OCI-LY7 (cell line): ENCODE measurements at places on chromosomes 11 and 22.
A peak's percentile ranks its signal among the peaks of the same experiment; 100 is the strongest.

DNA sequence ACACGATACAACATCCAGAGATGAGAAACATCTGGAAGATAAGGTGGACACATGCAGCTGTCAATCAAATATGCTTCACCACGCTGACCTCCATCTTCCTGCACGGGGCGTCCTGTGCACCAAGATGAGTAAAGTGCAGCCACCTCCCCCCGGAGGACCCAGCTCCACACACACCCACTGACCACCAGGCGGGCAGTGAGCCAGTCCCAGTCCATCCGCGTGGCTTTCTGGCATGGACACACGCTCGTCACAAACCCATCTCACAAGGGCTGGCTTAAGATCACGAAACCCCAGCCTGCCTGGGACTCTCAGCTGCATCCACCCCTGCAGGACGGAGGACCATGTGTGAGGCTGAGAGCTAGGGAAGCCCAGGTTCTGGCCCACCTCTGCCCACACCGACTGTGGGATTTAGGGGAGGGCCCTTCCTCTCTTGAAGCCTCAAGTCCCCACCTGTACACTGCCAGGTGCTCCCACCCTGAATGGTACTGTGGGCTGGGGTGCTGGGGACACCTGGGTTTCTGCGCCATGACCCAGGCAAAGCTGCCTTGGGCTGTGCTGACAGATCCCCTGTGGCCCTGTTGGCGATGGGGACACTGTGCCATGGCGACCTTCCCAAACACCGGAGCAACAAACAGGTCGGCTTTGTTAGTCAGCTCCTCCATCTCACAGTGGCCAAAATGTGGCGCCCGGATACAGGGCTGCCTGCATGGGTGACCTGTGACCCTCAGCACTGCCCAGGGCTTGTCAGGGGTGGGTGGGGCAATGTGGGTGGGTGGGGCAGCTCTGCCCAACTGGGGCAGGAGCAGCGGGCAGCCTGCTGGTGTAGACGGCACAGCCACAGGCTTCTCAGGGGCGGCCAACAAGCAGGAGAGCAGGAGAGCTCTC is 629.0 kb downstream of the TBC1D22A start:
- no peak for DNase-seq

- no peak for DNase-seq
Measured at GRCh38 chr22:44309137-44309536, 3.6 kb downstream of the SHISAL1 start.

GRCh38 chr11:126113963-126114362 is 51.3 kb upstream of the CDON start:
- DNase-seq: no peak

DNA sequence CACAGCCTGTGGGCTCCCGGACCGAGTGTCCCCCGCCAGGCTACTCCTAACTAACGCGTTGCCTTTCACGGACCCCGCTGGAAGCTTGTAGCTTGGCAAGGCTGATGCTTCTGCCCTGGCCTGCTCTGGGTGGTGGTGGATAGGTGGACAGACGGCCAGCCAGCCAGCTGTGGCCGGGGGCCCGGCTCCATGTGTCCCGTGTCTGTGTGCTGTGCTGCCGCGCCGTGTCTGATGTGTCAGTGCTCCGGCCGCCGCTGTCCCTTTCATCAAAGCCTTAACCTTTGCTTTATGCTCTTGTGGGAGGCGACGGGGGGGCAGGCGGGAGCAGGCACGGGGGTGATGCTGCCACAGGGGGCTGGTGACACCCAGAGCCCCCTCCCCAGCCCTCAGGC is 5.0 kb downstream of the CCDC188 start:
- DNase-seq: no peak

- no peak for DNase-seq
Measured at GRCh38 chr11:1337647-1338007, 28.2 kb upstream of the TOLLIP start.

DNA sequence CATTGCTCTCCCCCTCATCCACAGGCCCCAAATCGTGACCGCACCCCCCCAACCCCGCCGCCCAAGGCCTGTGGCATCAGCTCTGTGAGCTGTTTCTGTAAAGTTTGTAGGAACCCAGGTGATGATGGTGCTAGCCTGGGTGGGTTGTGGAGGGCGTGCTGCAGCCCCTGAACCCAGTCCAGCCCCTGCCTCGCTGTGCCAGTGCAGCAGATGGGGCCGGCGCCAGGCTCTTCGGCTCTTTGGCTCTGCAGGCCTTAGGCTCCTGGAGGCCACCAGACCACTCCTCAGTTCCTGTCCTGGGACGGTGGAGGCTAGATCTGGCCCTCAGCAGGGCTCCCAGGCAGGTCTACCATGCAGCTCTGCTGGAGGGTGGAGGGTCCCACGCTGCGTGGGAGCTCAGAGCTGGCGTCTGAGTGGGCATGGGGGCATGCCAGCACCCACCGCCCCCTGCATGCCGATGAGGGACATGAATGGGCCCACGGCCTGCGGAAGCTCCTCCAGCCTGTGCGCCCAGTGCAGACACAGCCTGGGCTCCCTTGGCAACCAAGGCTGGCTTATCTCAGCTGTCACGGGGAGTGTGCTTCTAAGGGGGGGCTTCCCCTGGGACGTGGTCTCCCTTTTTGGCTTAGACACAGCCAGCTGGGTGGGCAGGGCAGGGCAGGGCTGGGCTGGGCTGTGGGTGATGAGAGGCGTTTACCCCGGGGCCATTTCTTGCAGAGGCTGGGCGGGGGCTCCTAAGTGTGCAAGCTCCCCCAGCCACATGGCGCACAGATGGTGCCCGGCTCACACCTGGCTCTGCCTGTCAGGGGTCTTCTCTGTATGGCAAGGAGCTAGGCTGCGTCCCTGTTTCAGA is 1187.6 kb downstream of the BRD1 start:
- no peak for DNase-seq

- DNase-seq: no peak
Measured at GRCh38 chr11:91295591-91295990, 929.0 kb upstream of the FAT3 start.

DNA sequence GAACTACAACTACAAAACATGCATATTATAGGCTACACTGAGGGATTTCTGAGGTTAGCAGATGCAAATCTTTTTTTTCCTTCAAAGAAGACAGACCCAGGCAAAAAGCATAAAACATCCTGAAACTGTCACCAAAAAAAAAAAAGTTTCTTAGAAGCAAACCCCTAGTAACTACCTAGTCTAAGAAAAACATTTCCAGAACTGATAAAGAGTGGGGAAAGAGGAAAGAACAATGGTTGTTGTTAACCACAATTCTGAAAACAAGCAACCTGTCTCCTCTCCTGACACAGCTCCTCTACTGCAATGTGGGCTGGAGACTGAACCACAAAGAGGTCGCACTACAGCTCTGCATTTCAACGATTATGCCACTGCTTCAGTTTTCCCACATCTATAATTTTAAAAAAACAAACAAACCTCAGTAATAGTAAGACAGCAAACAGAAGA is 15.0 kb downstream of the DENND5A start:
- DNase-seq: no peak

- no peak for DNase-seq
Measured at GRCh38 chr11:32563600-32563959, 20.1 kb upstream of the EIF3M start.

DNA sequence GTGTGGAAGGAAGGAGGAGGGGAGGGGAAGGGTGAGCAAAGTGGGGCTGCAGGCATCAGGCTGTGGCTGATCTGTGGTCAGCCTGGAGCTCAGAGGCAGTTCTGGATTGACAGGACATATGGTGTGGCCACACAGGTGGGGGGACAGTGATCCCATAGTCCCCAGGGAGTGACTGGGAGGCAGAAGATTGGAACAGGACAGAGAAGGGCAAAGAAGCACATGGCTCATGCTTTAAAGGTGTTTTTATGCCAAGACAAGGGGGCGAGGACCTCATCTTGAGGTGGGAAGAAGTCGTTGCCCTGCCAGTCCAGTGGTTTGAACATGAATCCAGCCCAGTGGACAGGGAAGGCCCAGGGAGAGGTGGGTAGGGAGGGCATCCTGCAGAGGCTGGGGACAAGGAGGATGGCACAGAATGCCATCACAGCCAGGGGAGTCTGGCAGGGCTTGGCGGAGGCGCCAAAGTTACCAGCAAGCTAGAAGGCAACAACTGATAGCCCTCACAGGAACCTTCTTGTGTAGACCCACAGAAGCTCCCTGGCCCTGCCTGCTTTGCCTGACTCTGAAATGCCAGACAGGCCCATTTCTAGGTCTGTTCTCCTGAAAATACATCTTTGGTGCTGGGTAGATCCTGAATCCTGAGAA is 3.1 kb downstream of the BET1L start:
- no peak for DNase-seq

DNA sequence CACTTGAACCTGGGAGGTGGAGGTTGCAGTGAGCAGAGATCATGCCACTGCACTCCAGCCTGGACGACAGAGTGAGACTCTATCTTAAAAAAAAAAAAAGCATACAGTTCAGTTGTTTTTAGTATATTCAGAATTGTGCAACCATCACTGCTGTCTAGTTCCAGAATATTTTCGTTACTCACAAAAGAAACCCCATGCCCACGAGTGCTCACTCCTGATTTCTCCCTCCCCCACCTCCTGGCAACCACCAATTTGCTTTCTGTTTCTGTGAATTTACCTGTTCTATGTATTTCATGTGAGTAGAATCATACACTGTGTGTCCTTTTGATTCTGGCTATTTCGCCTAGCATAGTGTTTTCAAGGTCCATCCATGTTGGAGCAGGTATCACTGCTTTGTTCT is 24.8 kb downstream of the PTPRJ start:
- DNase-seq: no peak

DNA sequence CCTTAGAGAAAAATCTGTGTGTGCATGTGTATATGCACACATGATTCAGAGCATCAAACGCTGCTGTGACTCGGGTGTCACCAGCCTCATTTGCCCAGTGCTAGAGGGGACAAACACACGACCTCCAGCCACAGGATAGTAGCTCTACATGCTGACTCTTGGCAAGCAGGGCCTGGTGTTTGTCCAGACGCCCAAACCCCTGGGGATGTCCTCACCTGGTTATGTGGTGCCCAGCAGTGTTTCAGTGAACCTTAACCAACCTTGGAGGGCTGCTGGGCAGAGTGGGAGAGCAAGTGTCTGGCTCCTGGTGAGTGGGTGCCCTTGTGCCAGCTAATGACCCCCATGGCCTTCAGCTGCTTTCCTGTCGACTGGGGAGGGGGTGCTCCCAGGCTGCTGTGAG is 26.7 kb downstream of the IGLL1 start:
- no peak for DNase-seq

GRCh38 chr11:42465623-42466022 is 846.2 kb upstream of the API5 start:
- no peak for DNase-seq

DNA sequence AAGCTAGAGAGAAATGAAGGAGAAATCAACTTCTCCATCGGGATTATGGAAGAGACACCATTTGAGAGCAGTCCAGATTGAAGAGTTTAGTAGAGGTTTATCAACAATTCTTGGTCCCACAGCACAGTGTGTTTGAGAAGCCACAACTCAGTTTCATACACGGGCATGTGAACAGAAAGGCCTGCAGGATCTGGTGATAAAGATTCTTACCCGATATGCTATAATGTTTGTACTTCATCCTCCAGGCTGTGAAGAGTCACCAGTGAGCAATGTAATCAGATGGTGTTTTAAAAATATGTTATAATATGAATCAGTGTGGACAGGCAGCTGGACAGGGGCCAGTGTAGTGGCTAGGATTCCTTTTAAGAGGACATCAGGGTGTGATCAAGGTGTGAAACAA is 29.7 kb upstream of the VWA5A start:
- no peak for DNase-seq

DNA sequence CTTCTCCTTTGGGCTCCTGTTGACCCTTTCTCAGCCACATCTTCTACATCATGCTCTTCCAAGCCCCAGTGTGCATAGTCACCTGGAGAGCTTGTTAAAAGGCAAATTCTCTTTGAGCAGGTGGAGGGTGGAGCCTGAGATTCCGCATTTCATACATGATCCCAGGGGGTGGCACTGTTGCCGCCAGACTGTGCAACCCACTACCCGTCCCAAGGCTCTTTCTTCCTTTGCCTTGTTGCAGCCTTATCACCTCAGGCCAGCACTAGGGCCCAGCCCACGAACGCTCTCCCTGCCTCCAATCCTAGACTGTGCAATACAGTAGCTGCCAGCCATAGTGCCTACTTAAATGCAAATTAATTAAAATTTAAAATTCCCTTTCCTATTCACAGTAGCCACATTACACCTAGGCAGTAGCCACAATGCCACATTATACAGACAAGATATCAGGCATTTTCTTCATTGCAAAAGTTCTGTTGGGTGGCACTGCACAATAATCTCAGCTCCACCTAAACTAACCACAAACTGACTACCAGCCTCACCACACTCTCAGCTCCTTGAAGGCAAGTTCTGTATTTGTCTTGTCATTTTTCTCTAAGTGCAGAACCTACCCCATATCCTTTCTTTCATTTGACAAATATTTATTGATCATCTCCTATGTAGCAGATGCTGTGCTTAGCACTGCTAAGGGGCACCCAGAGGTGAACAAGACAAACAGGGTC is 4.6 kb upstream of the KCNJ5 start:
- DNase-seq: peak; percentile 24

GRCh38 chr11:39990421-39990831 is 1469.0 kb downstream of the LRRC4C start:
- DNase-seq: no peak

DNA sequence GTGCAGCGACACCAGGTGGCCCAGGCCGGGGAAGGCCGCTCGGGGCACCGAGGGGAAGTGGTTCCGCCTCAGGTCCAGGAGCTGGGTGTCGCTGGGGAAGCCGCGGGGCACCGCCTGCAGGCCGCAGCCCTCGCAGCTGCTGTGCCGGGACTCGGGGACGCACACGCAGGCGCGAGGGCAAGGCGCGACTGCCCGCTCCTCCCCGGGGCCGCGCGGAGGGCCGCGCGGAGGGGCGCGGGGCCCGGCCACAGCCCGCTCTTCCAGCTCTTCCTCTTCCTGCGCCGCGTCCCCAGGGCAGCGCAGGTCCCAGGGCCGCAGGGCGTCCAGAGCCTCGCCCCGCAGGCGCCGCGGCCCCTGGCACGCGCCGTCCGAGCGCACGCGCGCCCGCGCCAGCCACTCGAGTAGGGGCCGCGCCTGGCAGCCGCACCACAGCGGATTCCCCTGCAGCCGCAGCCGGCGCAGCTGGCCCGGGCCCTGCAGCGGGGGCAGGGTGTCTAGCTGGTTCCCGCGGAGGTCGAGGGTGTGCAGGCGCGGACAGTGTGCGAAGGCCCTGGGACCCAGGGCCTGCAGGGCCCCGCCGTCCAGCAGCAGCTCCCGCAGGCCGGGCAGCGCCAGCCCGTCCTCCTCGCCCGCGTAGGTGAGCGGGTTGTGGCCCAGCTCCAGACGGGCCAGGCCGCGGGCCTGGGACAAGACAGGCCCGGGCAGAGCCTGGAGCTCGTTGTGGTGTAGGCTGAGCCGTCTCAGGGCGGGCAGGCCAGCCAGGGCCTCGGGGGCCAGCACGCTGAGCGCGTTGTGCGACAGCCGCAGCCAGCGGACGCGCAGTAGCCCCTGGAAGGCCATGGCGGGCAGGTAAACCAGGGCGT is 2.8 kb downstream of the CHADL start:
- peak; percentile 79 for DNase-seq

GRCh38 chr11:104968355-104968855 is at the start of gene CASP4:
TSS of gene CASP4 (minus strand) at chr11:104968574. CDS start at chr11:104968525, 49 bp downstream.
- peak; percentile 2 for DNase-seq
